CD8-positive, alpha-beta memory T cell (primary cell): ENCODE measurements at places on chromosomes 13 and 19.

- DNase-seq = no peak
Measured at GRCh38 chr13:98792785-98793495, 40.5 kb upstream of the SLC15A1 start.

GRCh38 chr13:92224052-92224821, 825.8 kb downstream of the GPC5 start:
- DNase-seq = no peak

- no peak for DNase-seq
Measured at GRCh38 chr13:110114316-110114715, 192.6 kb downstream of the COL4A1 start.

GRCh38 chr13:34344816-34345215, 526.9 kb downstream of the RFC3 start:
- no peak for DNase-seq

DNA sequence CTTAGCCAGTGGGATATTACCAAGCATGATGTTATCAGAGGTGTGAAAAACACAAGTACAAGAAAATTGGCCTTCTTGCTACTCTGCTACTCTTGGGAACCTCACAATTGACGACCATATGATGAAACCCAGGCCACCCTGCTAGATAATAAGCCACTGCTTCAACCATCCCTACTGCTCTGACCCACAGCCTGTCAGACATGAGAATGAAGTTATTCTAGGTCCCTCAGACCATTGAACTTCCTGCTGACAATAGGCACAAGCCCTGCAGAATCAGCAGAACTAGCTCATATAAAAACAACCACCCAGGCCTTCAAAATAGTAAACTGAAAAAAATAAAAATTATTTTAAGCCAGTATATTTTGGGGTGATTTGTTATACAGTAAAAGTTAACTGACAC, 559.9 kb downstream of the KCTD12 start:
- no peak for DNase-seq

GRCh38 chr13:77833331-77833863, 85.2 kb downstream of the EDNRB start:
- no peak for DNase-seq

GRCh38 chr19:52464798-52465470, 11.6 kb downstream of the ZNF578 start:
- no peak for DNase-seq
